ENCODE measurements at places on chromosomes 7 and 10.

- DNase-seq, result no peak
These were observed 430.3 kb upstream of the SEMA3A start for GRCh38 chr7:84624927-84625326.

DNA sequence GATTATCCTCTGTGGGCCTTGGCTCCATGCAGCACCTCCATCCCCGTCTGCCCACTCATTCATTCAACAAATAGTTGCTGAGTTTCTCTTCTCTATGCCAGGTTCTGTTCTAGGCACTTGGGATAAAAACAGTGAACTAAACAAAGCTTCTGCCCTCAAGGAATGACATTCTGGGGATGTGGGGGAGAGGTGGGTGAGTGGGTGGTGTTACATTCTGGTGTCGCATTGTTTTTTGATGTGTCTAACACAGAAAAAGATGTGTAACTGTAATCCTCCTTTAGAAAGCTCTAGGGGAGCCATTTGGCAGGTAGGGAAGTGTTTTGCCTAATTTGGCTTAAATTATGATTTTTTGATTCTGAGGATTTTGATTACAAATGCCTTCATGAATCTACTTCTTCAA is 21.4 kb downstream of the AUTS2 start:
- DNase-seq, result no peak

- no peak for DNase-seq
These were observed 127.2 kb downstream of the SLIT1 start for GRCh38 chr10:97058521-97058920.

DNA sequence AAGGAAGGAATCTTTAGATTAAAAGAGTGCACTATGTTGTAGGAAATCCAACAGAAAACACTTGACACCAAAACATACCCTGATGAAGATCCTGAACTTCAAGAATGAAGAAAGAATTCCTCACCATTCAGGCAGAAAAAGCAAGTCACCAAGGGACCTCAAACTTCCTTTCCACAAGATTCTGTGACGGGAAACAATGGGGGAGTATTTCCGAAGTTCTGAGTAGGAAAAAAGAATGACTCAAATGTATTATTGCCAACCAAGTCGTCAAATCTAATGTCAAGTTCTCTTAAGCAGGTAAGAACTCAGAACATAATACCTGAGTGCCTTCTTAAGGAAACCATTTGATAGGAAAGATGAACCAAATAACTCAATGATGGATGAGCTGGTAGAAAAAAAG is 44.7 kb upstream of the MTURN start:
- no peak for DNase-seq

GRCh38 chr7:90706072-90706716 is 110.1 kb downstream of the CDK14 start:
- DNase-seq, result no peak

GRCh38 chr10:97788552-97789442 is 17.0 kb upstream of the SFRP5 start:
- DNase-seq, result no peak

GRCh38 chr10:131978366-131978765 is 3.4 kb downstream of the BNIP3 start:
- DNase-seq, result no peak

- no peak for DNase-seq
These were observed 341.5 kb upstream of the NPVF start for GRCh38 chr7:25569765-25570164.

DNA sequence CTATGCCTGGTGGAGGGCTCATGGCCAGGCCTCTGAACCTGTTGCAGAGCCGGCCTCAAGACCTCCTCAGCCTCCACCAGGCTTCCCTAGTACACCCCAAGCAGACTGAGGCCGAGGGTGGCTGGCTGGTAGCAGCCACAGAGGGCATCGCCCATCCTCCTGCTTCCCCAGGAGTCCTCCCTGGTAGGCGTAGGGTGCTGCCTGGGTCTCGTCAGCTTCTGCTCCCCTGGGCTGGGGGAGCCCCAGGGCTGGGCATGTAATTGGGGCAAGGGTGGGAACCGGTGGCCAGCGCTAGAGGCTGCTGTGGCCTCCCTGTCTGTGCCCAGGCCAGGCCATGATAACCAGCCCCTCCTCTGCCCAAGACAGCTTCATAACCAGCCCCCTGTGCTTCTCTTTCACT is 32.6 kb downstream of the TBATA start:
- no peak for DNase-seq

- no peak for DNase-seq
These were observed 3.2 kb downstream of the SLC4A2 start for GRCh38 chr7:151062399-151063211.

- DNase-seq, result no peak
These were observed 249.7 kb downstream of the CREB5 start for GRCh38 chr7:28661826-28662595.

- no peak for DNase-seq
These were observed 181.5 kb downstream of the TRIL start for GRCh38 chr7:28776463-28777157.

GRCh38 chr10:102644646-102645387 is 538 bp downstream of the TRIM8 start:
- DNase-seq, result peak; percentile 53

DNA sequence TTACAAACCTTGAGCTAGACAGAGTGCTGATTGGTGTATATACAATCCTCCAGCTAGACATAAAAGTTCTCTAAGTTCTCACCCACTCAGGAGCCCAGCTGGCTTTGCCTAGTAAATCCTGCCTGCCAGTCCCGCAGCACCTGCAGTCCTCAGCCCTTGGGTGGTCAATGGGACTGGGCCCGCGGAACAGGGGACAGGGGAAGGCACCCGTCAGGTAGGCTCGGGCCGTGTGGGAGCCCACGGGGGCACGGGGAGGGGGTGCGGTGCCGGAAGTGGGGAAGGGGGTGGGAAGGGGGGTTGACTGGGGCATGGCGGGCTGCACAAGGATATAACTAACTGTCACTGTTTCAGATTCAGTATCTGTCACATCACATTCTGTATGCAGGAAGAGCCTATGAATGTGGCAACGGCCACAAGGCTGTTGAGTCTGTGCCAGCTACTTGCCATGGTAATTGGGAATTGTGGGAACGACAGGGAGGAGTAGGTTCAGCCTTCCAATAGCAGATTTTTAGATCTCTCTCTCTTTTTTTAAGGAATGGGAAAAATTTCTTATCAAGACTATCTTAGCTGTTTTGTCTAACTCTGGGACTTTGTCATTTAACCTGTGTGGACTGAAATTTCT is 205.1 kb upstream of the PLPP4 start:
- DNase-seq, result no peak

GRCh38 chr10:128950916-128951275 is 516.1 kb upstream of the MGMT start:
- no peak for DNase-seq

DNA sequence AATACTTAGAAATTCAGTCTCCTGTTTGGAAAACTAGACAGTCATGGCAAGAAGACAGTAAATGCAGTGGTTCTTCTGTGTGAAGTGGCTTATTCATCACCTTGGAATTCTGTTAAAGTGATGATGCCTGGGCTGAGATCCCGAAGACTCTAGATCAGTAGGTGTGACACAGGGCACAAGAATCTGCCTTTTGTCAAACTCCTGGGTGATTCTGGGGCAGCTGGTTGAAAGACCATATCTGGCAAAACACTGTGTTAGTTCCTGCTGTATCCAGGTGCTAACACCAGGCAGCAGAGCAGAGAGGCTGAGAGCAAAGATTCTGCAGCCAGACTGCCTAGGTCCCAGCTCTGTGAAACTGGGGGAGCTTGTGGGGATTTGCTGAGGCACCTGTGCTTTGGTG is 26.5 kb downstream of the MRC1 start:
- no peak for DNase-seq

- DNase-seq, result no peak
These were observed 879.5 kb downstream of the SORCS1 start for GRCh38 chr10:106284802-106285587.

DNA sequence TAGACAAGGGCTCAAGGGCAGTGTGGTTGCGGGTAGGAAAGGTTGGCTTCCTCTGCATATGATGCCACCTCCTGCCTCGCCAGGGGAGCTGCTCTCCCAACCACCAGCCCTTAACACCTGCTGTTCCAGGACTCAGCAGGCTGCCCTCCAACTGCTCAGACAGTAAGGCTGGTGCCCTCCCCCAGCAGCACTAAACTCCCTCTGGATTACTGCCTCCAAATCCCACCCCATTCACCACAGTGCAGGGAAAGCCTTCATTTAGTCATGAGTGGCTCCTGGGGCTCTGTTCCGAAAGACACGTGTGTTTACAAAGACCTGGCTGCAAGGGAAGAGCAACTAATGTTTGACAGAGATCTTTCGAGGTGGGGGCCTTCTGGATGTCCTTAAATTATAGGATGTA is 437.2 kb upstream of the MKI67 start:
- no peak for DNase-seq

DNA sequence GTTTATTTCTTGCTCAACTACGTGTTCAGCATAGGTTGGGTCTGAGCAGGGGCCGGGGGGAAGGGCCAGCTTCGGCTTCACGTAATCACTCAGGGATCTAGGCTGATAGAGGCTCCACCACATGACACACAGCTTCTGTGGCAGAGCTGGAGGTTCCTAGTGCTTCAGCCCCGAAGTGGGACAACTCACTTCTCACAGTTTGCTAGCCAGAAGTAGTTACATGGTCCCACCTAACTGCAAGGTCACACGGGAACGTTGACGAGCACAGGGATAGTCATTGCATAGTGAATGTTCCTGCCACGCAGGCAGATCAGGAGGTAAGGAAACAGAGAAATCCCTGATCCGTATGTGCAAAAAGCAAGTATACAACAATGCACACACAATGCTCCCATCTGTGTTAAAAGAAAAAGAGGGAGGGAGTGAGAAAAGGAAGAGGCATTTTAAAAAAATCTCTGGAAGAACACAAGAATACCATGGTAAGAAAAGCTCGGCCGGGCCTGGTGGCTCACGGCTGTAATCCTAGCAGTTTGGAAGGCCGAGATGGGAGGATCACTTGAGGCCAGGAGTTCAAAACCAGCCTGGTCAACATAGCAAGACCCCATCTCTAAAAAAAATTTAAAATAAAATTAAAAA is 16.9 kb downstream of the SMURF1 start:
- DNase-seq, result peak; percentile 10

Data from MV-4-11 (cell line).